ENCODE measurements at places on chromosomes 6 and 20. TPM values are rescaled to one million over a fixed set of nuclear protein-coding genes. Genes with fewer than 3 reads are reported as not detected.
A peak's percentile ranks its signal among the peaks of the same experiment; 100 is the strongest.

Gene ARHGAP40
- total RNA-seq: not detected

GRCh38 chr6:32894085-32895005 lies 40.4 kb downstream of the PSMB9 start:
- H3K27ac ChIP-seq: peak overlapping the region; percentile 92
- H3K36me3 ChIP-seq: peaks cover 8% of the 10 kb centered on the region
- DNase-seq: peak; percentile 95
- peaks cover 48% of the 10 kb centered on the region for H3K4me1 ChIP-seq
- H3K27me3 ChIP-seq: peaks cover 12% of the 10 kb centered on the region

- no peak for DNase-seq
- H3K4me3 ChIP-seq: no peak overlapping the region
- H3K36me3 ChIP-seq: peaks cover 19% of the 10 kb centered on the region
- H3K27ac ChIP-seq: no peak overlapping the region
- H3K27me3 ChIP-seq: no peaks in the 10 kb centered on the region
Measured at GRCh38 chr20:7989379-7989778, 30.2 kb downstream of the TMX4 start.

GRCh38 chr6:148905901-148906300 lies 159.1 kb downstream of the UST start:
- H3K36me3 ChIP-seq: no peaks in the 10 kb centered on the region
- H3K4me3 ChIP-seq: no peak overlapping the region
- no peak overlapping the region for H3K27ac ChIP-seq
- H3K4me1 ChIP-seq: no peaks in the 10 kb centered on the region
- no peak for DNase-seq

Gene PPDPF
- total RNA-seq: 117 TPM

DNA sequence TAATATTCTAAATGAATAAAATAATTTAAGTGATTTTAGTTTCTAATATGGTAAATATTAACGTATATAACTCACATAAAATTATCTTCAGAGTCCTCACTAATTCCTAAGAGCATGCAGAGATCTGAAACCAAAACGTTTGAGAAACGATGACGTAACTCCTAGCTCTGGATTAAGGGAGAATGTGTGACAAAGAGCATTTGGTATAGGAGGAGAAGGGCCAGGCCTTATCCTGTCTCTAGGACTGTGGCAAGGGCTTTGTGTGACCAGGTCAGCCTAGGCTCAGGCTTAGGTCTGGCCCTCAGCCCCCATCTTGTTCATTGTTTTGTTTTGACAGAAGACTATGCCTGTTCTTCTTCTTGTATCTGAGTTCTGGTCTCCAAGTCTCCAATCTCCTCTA lies 19.2 kb upstream of the POLR1H start:
- peaks cover 20% of the 10 kb centered on the region for H3K4me1 ChIP-seq
- H3K27ac ChIP-seq: no peak overlapping the region
- H3K27me3 ChIP-seq: no peaks in the 10 kb centered on the region
- no peak for DNase-seq
- H3K36me3 ChIP-seq: peaks cover 3% of the 10 kb centered on the region

Gene TREM2
- not detected for total RNA-seq

Gene CCN5
- not detected for total RNA-seq

GRCh38 chr6:69988458-69989126 lies 122.2 kb downstream of the COL19A1 start:
- no peak overlapping the region for H3K27ac ChIP-seq
- H3K27me3 ChIP-seq: no peaks in the 10 kb centered on the region
- H3K4me3 ChIP-seq: no peak overlapping the region
- no peaks in the 10 kb centered on the region for H3K36me3 ChIP-seq

Gene CEP250
- total RNA-seq: 45.6 TPM

- DNase-seq: no peak
- H3K27ac ChIP-seq: no peak overlapping the region
- no peaks in the 10 kb centered on the region for H3K36me3 ChIP-seq
- peaks cover 6% of the 10 kb centered on the region for H3K27me3 ChIP-seq
- H3K4me1 ChIP-seq: no peaks in the 10 kb centered on the region
Measured at GRCh38 chr20:18886756-18887155, 73.2 kb downstream of the SCP2D1 start.

Gene PTCHD4
- total RNA-seq: not detected

- H3K27me3 ChIP-seq: peaks cover 3% of the 10 kb centered on the region
- H3K4me1 ChIP-seq: peaks cover 31% of the 10 kb centered on the region
- DNase-seq: no peak
- H3K27ac ChIP-seq: no peak overlapping the region
- H3K36me3 ChIP-seq: peaks cover 11% of the 10 kb centered on the region
Measured at GRCh38 chr6:28254121-28254519, 2.1 kb upstream of the ZKSCAN4 start.

DNA sequence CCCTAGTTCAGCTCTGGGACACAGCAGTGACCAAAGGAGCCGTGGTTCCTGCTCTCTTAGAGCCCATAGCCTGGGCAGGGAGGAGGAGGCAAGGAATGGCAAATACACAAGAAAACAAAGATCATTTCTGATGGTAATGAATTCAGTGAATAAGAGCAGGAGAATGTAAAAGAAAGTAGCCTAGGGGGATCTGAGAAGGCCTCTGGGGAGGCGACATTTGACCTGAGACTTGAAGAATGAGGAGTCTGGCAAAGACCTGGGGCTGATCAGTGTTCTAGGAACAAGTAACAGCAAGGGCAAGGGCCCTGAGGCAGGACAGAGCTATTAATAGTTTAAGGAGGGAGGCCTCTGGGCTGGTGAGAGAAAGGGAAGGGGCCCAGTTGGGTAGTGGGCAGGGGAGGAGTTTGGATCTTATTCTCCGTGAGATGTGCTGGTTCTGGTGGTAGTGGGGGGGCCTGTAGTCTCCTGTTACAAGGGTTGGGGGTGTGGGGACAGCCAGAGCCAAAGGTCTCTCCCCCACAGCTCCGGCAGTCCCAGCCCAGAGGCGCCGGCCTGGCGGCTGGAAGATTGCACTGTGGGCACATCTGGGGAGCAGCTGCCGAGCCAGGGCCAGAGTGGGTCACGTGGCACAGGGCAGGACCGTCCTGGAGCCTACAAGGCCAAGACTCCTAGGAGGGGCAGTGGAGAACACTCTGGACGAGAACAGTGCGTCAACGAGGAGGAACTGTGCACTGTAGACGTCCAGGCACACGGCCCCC lies 9.3 kb upstream of the ID1 start:
- no peak overlapping the region for H3K4me3 ChIP-seq
- no peak overlapping the region for H3K27ac ChIP-seq
- H3K4me1 ChIP-seq: no peaks in the 10 kb centered on the region
- DNase-seq: no peak
- H3K27me3 ChIP-seq: peaks cover 2% of the 10 kb centered on the region

GRCh38 chr6:112296694-112297093 lies 42.3 kb upstream of the LAMA4 start:
- H3K4me1 ChIP-seq: no peaks in the 10 kb centered on the region
- no peak overlapping the region for H3K4me3 ChIP-seq
- DNase-seq: no peak
- H3K27me3 ChIP-seq: peaks cover 47% of the 10 kb centered on the region

DNA sequence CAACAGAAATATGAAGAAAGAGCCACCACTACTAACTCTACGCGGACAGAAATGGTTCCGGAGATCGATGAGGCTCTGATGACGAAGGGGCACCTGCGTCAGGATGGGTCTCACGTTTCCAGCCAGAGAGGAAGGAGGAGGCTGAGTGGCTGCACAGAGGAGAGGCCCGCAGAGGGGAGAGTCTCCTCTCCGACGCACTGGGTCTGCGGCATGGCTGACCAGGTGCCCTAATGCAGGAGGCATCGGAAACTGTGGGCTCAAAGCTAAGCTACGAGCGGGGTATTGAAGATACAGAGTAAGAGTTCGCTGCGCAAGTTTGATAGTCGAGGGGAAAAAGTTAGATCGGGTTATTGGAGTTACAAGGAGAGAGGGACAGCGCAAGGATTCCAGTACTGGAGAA lies 69.9 kb downstream of the TTLL2 start:
- no peak overlapping the region for H3K27ac ChIP-seq
- no peaks in the 10 kb centered on the region for H3K4me1 ChIP-seq
- H3K27me3 ChIP-seq: peaks cover 2% of the 10 kb centered on the region
- H3K36me3 ChIP-seq: no peaks in the 10 kb centered on the region
- DNase-seq: no peak

DNA sequence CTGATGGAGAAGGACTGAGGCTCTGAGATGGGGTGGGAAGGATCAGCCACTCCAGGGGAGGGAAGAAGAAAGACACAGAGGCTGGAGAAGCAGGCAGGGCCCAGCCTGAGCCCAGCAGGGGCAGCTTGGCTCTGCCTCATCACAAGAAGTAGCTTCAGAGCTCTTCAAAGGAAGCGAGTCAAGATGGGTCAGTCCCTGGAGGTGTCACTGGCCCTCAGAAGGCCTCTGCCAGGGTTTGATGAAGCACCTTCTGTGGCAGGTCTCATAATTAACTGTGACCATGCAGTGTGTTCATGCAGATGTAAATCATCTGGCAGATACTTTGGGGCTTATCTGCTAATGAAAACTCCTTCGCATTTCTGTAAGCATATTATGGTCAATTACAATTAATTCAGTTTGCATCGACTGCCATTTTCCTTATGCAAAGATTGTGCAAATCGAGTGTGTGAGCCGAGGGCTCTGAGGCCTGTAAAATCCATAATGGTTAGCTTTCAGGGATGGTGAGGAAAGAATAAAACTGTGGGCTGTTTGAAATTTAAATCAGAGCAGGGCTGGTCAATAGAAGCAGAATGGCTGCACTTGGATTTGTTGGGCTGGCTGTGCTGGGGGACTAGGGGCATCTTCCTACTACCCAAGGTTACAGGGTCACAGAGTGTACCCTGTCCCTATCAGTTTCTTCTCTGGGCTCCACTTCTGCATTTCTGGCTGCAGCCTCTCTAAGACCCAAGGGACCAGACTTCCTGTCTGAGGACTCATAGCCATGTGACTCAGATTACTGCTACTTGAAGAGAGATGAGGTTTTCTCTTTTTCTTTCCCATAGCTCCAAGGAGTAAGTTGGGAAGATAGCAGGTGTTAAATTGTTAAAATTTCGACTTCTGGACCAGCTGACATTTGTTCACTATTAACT lies 376.6 kb downstream of the DHX35 start:
- no peak overlapping the region for H3K27ac ChIP-seq
- DNase-seq: no peak
- H3K4me1 ChIP-seq: no peaks in the 10 kb centered on the region
- H3K4me3 ChIP-seq: no peak overlapping the region
- H3K36me3 ChIP-seq: no peaks in the 10 kb centered on the region

DNA sequence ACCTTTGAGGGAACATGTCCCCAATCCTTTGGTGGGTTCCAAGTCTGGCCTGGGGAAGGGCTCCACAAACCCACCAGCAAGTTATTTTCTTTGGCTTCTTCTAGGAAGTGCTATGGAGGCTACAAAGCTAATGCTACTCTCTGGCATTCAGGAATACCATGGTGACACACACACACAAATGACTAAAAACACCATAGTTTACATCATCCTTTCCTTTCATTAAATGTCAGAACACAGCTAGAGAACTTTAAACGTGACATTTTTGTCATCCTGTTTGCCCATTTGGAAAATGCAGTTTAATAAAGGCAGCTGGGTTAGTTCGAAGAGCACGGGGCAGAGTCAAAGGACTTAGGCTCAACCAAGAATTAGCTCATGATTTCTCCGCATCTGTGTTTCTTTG lies 40.2 kb upstream of the PROKR2 start:
- H3K4me1 ChIP-seq: peaks cover 5% of the 10 kb centered on the region
- no peak for DNase-seq
- H3K27ac ChIP-seq: no peak overlapping the region
- H3K4me3 ChIP-seq: no peak overlapping the region
- H3K36me3 ChIP-seq: no peaks in the 10 kb centered on the region
- H3K27me3 ChIP-seq: peaks cover under 1% of the 10 kb centered on the region

DNA sequence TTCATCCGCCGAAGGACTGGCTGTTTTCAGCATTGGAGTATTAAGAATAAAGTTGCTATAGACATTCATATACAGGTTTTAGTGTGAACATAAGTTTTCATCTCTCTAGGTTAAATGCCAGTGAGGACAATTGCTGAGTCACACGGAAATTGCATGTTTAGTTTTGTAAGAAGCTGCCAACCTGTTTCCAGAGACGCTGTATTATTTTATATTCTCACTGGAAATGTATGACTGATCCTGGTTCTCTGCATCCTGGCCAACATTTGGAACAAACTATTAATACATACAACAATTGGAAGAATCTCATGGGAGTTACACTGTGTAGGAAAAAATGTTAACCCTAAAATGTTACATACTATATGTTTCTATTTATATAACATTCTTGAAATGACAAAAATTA lies 16.7 kb upstream of the TGM6 start:
- no peak overlapping the region for H3K27ac ChIP-seq
- DNase-seq: no peak
- no peaks in the 10 kb centered on the region for H3K36me3 ChIP-seq
- no peak overlapping the region for H3K4me3 ChIP-seq
- H3K4me1 ChIP-seq: no peaks in the 10 kb centered on the region
- peaks cover 28% of the 10 kb centered on the region for H3K27me3 ChIP-seq

Gene BCKDHB
- 14.4 TPM for total RNA-seq

Gene HUS1B
- 2.8 TPM for total RNA-seq

DNA sequence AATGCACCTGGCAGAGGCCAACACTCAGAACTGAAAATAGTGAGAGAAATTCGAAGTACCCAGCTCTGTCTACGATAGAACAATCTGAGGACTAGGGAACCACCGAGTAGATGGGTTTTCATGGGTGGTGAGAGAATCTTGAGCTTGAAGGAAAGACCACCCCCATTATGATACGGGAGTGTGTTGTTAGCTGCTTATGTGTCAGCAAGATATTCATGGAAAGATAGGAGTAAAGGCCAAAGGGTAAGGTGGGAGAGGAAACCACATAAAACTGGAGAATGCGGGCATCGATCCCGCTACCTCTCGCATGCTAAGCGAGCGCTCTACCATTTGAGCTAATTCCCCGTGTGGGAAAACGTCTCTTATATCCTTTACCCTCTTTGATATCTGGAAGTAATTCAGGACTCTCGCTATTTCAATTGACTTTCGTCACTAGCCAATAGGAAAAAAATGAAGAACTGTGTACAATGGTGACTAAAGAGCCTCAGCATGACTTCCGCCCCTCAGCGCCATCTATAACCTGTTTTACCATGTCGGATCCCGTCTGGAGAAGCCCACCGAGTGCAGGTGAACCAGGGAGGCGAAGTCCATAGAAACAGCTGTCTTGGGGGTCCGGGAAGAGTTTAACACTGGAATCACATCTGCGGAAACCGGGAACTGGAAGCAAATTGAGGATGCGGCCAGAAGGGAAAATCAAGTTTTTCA lies 25.0 kb upstream of the ABT1 start:
- peak overlapping the region; percentile 80 for H3K27ac ChIP-seq
- peak overlapping the region; percentile 86 for H3K4me3 ChIP-seq
- H3K36me3 ChIP-seq: peaks cover 2% of the 10 kb centered on the region
- H3K4me1 ChIP-seq: peaks cover 51% of the 10 kb centered on the region
- H3K27me3 ChIP-seq: peaks cover 9% of the 10 kb centered on the region

- peaks cover 3% of the 10 kb centered on the region for H3K27me3 ChIP-seq
- H3K36me3 ChIP-seq: peaks cover 6% of the 10 kb centered on the region
- H3K4me1 ChIP-seq: peaks cover 41% of the 10 kb centered on the region
- no peak overlapping the region for H3K4me3 ChIP-seq
- DNase-seq: no peak
Measured at GRCh38 chr6:40395066-40395697, 192.0 kb downstream of the LRFN2 start.

GRCh38 chr6:6439778-6440177 lies 119.3 kb upstream of the F13A1 start:
- peaks cover 1% of the 10 kb centered on the region for H3K27me3 ChIP-seq
- H3K36me3 ChIP-seq: no peaks in the 10 kb centered on the region
- H3K4me1 ChIP-seq: no peaks in the 10 kb centered on the region
- DNase-seq: no peak
- H3K27ac ChIP-seq: no peak overlapping the region
- no peak overlapping the region for H3K4me3 ChIP-seq
